Stimulated activated naive B cell treated with anti-CD40 and anti-IgM and Interleukin-4, amounts not matched to agents 10 μg/mL and 1 μg/mL and 100 μg/mL, for 72 hours (primary cell): ENCODE measurements at places on chromosomes 4 and X.

- H3K27ac ChIP-seq = no peak overlapping the region
- no peak overlapping the region for H3K4me3 ChIP-seq
- no peaks in the 10 kb centered on the region for H3K36me3 ChIP-seq
- no peaks in the 10 kb centered on the region for H3K27me3 ChIP-seq
These were observed 148.9 kb upstream of the JADE1 start for GRCh38 chr4:128660361-128661215.

- H3K4me1 ChIP-seq = no peaks in the 10 kb centered on the region
- no peak overlapping the region for H3K27ac ChIP-seq
- H3K27me3 ChIP-seq = no peaks in the 10 kb centered on the region
- no peak for DNase-seq
These were observed 1408.0 kb downstream of the RAPGEF2 start for GRCh38 chr4:160510928-160511327.

- peaks cover 6% of the 10 kb centered on the region for H3K27me3 ChIP-seq
- no peaks in the 10 kb centered on the region for H3K4me1 ChIP-seq
- no peaks in the 10 kb centered on the region for H3K36me3 ChIP-seq
- H3K4me3 ChIP-seq = no peak overlapping the region
- H3K27ac ChIP-seq = no peak overlapping the region
These were observed 44.3 kb downstream of the EFHC2 start for GRCh38 chrX:44299177-44299576.

DNA sequence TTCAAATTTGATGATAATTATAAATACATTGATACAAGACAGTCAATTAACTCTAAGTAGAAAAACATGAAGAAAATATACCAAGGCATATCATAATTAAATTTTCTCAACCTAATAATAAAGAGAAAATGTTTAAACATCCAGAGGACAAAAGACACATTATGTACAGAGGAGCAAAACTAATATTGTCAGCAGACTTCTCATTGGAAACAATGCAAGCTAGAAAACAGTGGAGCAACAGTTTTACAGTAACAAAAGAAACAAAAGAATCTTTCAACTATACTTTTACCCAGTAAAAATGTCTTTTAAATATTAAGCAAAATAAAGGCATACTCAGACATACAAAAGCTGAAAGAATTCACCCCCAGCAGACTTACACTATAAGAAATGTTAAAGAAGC, 238.0 kb downstream of the TMA16 start:
- H3K4me1 ChIP-seq = no peaks in the 10 kb centered on the region
- peaks cover 2% of the 10 kb centered on the region for H3K36me3 ChIP-seq
- no peak for DNase-seq
- no peak overlapping the region for H3K27ac ChIP-seq
- peaks cover 38% of the 10 kb centered on the region for H3K27me3 ChIP-seq

GRCh38 chr4:37542706-37543105, 143.5 kb downstream of the RELL1 start:
- no peak overlapping the region for H3K4me3 ChIP-seq
- H3K27ac ChIP-seq = no peak overlapping the region
- no peak for DNase-seq
- H3K27me3 ChIP-seq = peaks cover 6% of the 10 kb centered on the region

GRCh38 chrX:113384628-113385027, 544.0 kb upstream of the AMOT start:
- no peak overlapping the region for H3K27ac ChIP-seq
- no peaks in the 10 kb centered on the region for H3K4me1 ChIP-seq
- H3K27me3 ChIP-seq = no peaks in the 10 kb centered on the region

DNA sequence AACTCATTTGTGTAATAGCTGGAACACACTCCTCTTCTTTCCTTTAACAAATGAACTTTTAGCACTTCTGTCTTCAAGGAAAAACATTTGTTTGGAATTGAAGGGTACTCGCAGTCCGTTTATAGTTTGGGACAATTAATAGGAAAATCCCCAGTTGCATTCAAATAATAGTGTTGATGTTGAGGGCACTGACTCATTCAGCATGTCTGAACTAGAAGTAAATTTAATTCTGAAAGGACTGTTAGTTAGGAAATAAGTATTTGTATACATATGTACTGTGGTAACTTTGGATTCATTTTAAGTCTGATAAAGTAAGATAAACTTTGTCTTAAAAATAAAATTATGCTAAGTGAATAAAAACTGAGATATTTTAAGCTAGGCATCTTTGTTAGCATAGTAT, 27.2 kb downstream of the FAM199X start:
- no peaks in the 10 kb centered on the region for H3K27me3 ChIP-seq
- no peak for DNase-seq
- no peak overlapping the region for H3K27ac ChIP-seq
- H3K36me3 ChIP-seq = peaks cover 7% of the 10 kb centered on the region

GRCh38 chr4:79016878-79017277, 77.6 kb upstream of the PAQR3 start:
- no peaks in the 10 kb centered on the region for H3K27me3 ChIP-seq
- H3K36me3 ChIP-seq = no peaks in the 10 kb centered on the region
- H3K4me1 ChIP-seq = no peaks in the 10 kb centered on the region
- no peak for DNase-seq

DNA sequence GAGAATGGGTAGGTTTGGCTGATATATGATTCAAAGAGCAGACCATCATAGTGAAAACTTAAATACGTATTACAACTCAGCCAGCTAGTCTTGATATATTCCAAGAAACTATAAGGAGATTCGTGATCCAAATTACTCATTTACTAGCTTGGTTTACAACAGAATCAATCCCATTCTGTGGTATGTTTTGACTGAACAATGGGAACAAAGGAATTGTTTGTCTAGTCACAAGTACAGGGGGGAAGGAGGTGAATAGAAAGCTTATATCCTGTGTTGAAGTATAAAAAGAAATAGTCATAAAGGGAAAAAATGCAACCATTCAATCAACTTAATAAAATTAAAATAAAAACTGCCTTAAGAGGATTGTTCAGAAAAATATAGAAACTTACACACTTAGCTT, 17.0 kb downstream of the C4orf54 start:
- H3K36me3 ChIP-seq = no peaks in the 10 kb centered on the region
- no peaks in the 10 kb centered on the region for H3K4me1 ChIP-seq
- H3K27me3 ChIP-seq = peaks cover 18% of the 10 kb centered on the region
- no peak for DNase-seq
- no peak overlapping the region for H3K27ac ChIP-seq
- H3K4me3 ChIP-seq = no peak overlapping the region

- H3K36me3 ChIP-seq = no peaks in the 10 kb centered on the region
- H3K4me1 ChIP-seq = no peaks in the 10 kb centered on the region
- no peaks in the 10 kb centered on the region for H3K27me3 ChIP-seq
- no peak for DNase-seq
- H3K4me3 ChIP-seq = no peak overlapping the region
These were observed 303.5 kb downstream of the ANKRD50 start for GRCh38 chr4:124409044-124409443.

- no peak overlapping the region for H3K27ac ChIP-seq
- H3K4me1 ChIP-seq = peaks cover 13% of the 10 kb centered on the region
- H3K4me3 ChIP-seq = peak overlapping the region; percentile 84
- DNase-seq = no peak
- peaks cover 41% of the 10 kb centered on the region for H3K27me3 ChIP-seq
- H3K36me3 ChIP-seq = no peaks in the 10 kb centered on the region
These were observed 960 bp downstream of the TRPC3 start for GRCh38 chr4:121950680-121951520.

DNA sequence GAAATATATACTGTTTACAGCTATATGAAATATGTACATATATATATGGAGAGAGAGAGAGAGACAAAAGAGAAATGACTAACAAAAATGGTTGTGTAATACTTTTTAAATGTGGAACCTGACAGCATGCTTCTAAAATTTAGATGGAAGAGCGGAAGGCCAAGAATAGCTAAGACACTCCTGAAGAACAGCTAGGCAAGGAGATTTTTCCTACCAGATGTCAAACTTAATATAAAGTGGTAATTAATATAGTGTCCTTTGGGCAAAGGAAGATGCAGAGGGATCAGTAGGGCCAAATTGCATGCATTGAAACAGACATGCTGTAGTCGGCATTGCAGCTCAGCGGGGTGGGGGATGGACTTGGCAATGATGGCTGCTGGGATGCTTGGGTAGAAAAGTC, 45.2 kb downstream of the ADD1 start:
- no peak overlapping the region for H3K4me3 ChIP-seq
- H3K27ac ChIP-seq = peak overlapping the region; percentile 38
- H3K27me3 ChIP-seq = no peaks in the 10 kb centered on the region
- DNase-seq = no peak

GRCh38 chr4:100269446-100269845, 79.2 kb upstream of the DDIT4L start:
- H3K36me3 ChIP-seq = no peaks in the 10 kb centered on the region
- peaks cover 17% of the 10 kb centered on the region for H3K27me3 ChIP-seq
- H3K4me1 ChIP-seq = no peaks in the 10 kb centered on the region
- DNase-seq = no peak
- no peak overlapping the region for H3K4me3 ChIP-seq
- H3K27ac ChIP-seq = no peak overlapping the region

DNA sequence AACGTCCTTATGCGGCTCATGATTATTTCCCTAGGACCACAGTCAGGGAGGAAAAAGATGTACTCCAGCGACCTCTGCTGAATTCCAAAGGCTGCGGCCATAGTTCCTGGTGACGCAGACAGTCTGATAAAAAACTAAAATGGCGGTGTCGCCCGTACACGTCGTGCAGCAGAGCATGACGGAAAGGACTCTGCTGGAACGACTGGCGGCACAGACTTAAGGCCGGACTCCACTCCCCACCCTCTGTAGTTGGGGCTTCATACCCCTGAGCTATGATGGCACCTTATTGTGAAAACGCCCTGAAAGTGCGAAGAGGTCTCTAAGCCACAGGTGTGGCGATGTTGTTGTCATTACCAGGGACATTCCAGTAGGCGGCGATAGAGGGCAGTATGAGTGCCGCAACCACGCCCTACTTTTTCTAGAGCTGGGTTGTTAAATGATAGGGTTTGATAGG, 90.0 kb upstream of the EDA2R start:
- H3K4me1 ChIP-seq = peaks cover 2% of the 10 kb centered on the region
- H3K36me3 ChIP-seq = no peaks in the 10 kb centered on the region
- peak overlapping the region; percentile 84 for H3K4me3 ChIP-seq
- H3K27me3 ChIP-seq = peaks cover 6% of the 10 kb centered on the region
- peak; percentile 25 for DNase-seq

DNA sequence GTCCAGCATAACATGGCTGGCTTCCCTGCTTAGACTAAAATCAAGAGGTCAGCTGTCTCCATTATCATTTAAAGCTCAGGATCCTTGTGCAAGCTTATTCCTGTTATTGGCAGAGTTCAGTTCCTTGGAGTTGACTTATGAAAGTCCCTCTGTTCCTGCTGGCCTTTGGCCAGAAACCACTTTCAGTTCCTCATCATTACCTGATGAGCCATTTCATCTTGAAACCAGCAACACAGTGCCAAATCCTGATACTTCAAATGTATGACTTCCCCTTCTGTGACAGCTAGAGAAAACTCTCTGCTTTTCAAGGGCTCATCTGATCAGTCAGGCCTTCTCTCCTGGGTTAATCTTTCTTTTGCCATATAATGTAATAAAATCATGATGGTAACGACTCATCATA, 110.6 kb upstream of the FSTL5 start:
- no peaks in the 10 kb centered on the region for H3K27me3 ChIP-seq
- no peaks in the 10 kb centered on the region for H3K4me1 ChIP-seq
- H3K27ac ChIP-seq = no peak overlapping the region
- DNase-seq = peak; percentile 4
- H3K4me3 ChIP-seq = no peak overlapping the region
- no peaks in the 10 kb centered on the region for H3K36me3 ChIP-seq

- H3K4me3 ChIP-seq = no peak overlapping the region
- DNase-seq = no peak
- H3K4me1 ChIP-seq = no peaks in the 10 kb centered on the region
- no peak overlapping the region for H3K27ac ChIP-seq
- H3K27me3 ChIP-seq = no peaks in the 10 kb centered on the region
- peaks cover 11% of the 10 kb centered on the region for H3K36me3 ChIP-seq
These were observed 65.9 kb downstream of the AMOT start for GRCh38 chrX:112774651-112775293.

GRCh38 chr4:133801883-133802282, 399.7 kb downstream of the PABPC4L start:
- H3K27me3 ChIP-seq = no peaks in the 10 kb centered on the region
- no peaks in the 10 kb centered on the region for H3K4me1 ChIP-seq
- no peaks in the 10 kb centered on the region for H3K36me3 ChIP-seq
- no peak for DNase-seq
- no peak overlapping the region for H3K4me3 ChIP-seq

DNA sequence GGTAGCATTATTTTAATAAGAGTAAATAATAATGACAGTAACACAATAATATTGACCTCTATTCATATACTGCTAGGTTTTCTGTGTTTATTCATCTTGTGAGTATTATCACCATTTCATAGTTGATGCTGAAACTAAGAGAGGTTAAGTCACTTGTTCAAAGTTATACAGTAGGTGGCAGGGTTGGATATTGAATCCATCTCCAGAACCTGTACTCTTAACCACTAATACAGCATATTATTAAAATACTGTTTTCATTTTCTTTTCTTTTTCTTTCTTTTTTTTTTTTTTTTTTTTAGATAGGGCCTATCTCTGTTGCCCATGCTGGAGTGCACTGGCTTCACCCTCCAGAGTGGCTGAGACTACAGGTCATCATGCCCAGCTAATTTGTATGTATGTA, 7.1 kb upstream of the ELF2 start:
- H3K27ac ChIP-seq = no peak overlapping the region
- H3K4me1 ChIP-seq = peaks cover 2% of the 10 kb centered on the region
- DNase-seq = no peak

- no peak for DNase-seq
- H3K4me3 ChIP-seq = no peak overlapping the region
- H3K27ac ChIP-seq = no peak overlapping the region
- H3K4me1 ChIP-seq = no peaks in the 10 kb centered on the region
- no peaks in the 10 kb centered on the region for H3K27me3 ChIP-seq
These were observed 210.9 kb downstream of the SLIT2 start for GRCh38 chr4:20462426-20463175.

DNA sequence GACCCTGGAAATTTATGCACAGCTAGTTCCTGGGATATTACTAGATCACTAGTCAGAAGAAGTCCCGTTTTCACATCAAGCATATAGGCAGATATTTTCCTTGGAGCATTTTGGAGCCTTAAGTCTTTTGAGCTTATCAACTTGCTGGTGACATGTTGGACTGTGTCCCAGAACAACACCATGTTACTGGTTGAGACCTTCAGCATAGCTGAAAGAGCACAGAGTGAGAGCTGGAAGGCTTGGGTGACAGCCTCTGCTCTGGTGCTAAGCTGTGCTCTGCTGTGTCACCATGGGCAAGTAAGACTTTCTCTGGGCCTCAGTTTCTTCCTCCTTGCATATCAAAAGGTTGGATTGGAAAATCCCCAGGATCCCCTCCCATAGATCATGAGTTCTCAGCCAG, 116.6 kb upstream of the FRMPD4 start:
- H3K27ac ChIP-seq = no peak overlapping the region
- no peaks in the 10 kb centered on the region for H3K4me1 ChIP-seq
- no peak overlapping the region for H3K4me3 ChIP-seq
- peaks cover 16% of the 10 kb centered on the region for H3K27me3 ChIP-seq
- DNase-seq = no peak

DNA sequence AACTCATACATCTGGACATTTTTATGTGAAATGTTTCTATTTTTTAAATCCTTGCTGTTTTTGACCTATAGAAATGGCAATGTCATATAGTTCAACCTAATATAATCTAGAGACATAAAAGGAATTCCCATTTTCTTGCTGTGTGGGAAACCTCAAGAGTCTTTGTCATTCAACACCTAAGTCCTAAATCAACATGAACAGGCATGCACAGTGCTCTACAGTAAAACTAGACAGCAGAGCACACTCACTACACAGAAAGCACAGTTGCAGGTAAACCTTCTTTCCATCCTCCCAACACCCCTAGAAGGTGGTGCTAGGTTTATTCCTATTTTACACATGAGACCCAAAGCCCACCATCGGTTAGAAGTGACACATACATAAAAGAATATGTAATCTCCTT, 79.1 kb upstream of the C1QTNF7 start:
- H3K36me3 ChIP-seq = peaks cover 1% of the 10 kb centered on the region
- peaks cover 15% of the 10 kb centered on the region for H3K4me1 ChIP-seq
- H3K27me3 ChIP-seq = no peaks in the 10 kb centered on the region
